Activated naive CD4-positive, alpha-beta T cell treated with anti-CD3 and anti-CD28 coated beads, Interleukin-2, amount 50 U/mL, for 72 hours (primary cell): ENCODE measurements at places on chromosomes 3 and 15. TPM values are rescaled to one million over a fixed set of nuclear protein-coding genes. Genes with fewer than 3 reads are reported as not detected.

GRCh38 chr3:127196466-127197299, 3.8 kb downstream of the PRR23E start:
- no peak for DNase-seq

CHRNB4 gene
- not detected for total RNA-seq

WNT5A gene
- total RNA-seq, result not detected

- no peak for DNase-seq
These were observed 691 bp downstream of the SENP7 start for GRCh38 chr3:101512396-101512645.

IQCF5 gene
- not detected for total RNA-seq
